ENCODE measurements at places on chromosomes 1 and 21.

GRCh38 chr21:32270748-32271147, 8.1 kb downstream of the MIS18A start:
- no peak for DNase-seq

DNA sequence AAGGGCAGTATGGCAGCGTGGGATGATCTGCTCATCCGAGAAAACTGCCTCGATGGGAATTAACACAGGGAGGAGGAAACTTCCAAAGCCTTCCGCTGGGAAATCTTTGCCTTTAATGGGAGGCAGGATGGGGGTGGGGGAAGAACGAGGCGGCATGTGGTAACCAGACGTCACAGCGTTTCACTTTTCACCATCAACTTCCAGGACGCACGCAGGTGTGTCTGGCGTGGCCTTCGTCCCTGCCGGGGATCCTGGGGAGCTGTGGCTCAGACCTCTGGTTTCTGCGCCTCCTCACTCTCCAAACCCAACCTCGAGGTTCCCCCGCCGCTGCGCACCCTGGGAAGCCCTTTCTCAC, 282 bp downstream of the RSPH1 start:
- no peak for DNase-seq

DNA sequence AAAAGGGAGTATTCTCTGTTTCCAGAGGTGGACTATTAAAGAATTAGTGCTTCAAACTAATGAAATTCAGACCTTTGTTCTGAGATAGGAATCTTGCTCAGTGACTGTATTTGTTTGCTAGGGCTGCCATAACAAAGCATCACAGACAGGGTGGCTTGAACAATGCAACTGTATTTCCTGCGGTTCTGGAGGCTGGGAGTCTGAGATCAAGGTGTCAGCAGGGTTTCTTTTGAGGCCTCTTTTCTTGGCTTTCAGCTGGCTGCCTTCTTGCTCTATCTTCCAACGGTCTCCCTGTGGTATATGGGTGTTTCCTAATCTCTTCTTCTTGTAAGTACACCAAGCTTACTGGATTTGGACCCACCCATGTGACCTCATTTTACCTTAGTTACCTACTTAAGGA, 264.6 kb upstream of the PROX1 start:
- DNase-seq, result no peak

GRCh38 chr1:30812076-30812475, 54.5 kb upstream of the LAPTM5 start:
- no peak for DNase-seq
